Activated CD8-positive, alpha-beta T cell treated with anti-CD3 and anti-CD28 coated beads, Interleukin-2, amount 10 ng/mL, durations not matched to agents 7 days and 5 days (primary cell): ENCODE measurements at places on chromosomes 5 and 9.
A peak's percentile ranks its signal among the peaks of the same experiment; 100 is the strongest.

GRCh38 chr9:137141976-137142936 lies 3.3 kb downstream of the GRIN1 start:
- no peak for DNase-seq

DNA sequence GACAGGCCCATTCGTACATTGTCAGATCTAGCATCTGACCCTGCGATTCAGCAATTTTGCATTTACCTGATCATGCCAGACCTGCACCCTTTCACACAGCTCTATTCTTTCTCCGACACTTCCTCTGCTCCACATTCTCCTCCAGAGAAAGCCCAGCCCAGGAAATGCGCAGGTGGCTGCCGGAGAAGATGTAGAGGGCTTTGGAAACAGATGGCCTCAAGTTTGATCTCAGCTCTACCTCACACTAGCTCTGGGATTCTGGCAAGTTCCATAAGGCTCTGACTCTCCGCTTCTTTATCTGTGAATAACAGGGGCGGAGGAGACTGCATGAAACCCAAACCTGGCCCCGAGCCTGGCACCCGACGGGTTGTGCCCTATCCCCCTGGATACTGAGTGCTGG lies 61.5 kb downstream of the GABBR2 start:
- DNase-seq = no peak

DNA sequence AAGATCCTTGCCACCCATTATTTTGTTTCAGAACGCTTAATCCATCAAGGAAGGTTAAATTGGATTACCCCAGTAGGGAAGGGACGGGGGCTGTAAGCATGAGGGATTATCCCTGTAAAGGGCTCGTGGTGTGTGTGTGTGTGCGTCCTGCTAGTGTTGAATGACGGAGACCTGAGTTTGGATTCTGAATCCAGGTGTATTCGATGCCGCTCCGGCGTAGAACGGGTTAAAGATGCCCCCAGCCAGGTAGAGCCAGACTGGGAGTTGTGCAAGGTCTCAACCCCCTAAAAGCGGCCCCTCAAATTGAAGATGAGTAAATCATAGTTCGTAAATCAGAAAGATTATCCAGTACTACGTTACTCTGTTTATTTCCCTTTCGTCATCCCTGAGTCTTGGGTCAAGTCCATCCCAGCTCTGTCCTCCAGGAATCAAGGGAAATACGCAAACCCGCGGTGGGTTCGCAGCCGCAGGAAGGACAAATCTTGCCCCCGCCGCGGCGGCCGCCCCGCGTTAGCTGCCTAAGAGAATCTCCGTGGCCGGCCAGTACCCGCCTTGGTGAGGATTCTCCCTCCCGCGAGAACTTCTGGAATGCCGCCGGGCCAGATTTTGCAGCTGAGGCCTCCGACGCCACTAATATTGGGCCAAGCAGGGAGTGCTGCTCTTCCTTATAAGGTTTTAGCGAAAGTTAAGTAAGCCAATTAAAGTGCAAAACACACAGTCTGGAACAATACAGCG lies 586 bp upstream of the MTAP start:
- peak; percentile 33 for DNase-seq

DNA sequence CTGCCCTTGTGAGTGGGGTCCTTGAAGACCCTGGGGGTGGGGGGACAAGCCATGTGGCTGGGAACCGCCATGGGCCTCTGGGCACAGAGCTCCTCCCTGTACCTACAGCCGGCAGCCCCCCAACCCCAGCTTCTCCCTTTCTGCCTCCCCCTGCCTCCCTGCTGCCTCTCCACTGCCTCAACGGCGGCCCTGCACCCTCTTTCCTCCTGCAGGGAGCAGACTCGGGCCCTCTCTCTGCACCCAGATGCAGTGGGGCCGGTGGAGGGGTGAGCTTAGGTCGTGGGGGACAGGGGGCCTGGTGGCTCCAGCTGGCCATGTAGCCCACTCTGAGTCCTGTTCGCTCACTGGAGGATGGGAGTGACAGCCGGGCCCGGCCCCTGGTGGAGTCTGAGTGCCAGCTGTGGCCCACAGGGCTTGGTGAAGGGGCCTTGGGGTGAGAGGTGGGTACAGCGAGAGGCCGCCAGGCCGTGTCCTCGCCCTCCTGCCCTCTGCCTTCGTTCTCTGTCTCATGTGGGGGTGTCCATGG lies 139.3 kb upstream of the COL5A1 start:
- DNase-seq = no peak

DNA sequence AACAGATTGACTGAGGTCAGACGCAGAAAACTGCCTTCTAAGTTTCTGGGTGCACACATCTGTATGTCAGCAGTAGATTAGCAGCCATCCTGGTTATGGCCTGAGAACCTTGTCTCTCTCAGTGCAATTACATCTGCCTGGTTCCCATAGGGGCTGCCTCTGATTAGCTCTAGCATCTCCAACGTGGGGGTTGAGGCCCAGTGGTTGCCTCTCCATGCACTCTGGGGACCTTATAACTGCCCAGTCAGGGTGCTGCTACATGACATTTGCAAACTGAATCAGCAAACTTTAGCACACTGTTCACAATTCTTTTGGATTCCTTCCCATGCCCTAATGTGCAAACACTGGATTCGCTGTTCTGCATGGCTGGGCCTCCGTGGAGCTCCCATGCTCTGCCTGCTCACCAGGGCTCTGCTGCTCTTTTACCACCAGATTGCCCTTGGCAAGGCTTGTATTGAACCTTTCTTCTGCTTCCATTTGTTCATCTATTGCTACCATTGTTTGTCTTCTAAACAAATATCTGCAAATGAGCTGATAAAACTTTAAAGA lies 36.2 kb downstream of the SNX18 start:
- DNase-seq = no peak

DNA sequence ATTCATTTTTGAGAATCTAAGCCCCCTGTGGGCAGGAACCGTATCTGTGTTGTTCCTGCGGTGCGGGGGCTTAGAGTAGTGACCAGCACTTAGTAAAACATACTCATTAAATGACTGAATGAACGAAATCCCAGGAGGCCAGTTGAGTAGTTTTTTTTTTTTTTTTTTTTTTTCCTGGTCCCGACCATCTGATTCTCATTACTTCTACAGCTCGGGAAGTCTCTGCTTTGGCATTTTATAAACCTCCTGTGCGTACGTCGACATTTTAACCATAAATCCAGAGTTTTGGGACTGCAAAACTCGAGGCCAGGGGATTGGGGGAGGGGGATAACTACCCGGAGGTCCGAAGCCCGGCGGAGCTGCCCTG lies 31.5 kb upstream of the SPRY4 start:
- DNase-seq = no peak

DNA sequence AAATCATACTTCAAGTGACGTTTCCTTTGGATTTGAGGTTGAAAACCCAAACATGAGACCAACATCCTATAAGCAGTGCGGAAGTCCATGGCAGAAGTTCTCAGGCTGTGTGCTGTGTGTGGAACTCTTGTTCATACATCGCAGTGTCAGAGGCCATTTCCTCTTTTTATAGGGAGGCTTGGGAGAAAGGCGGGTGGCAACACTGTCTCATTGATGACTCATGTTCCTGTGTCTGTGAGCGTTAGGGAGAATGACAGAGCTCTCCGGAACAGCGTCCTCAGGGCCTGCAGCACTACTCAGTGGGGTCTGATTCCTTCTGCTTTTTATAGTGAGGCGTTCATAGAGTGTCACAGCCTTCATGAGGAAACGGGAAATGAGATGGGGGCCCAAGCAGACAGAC lies 98.8 kb upstream of the BASP1 start:
- no peak for DNase-seq

- DNase-seq = no peak
These were observed 71.8 kb downstream of the HMCN2 start for GRCh38 chr9:130337318-130337717.

DNA sequence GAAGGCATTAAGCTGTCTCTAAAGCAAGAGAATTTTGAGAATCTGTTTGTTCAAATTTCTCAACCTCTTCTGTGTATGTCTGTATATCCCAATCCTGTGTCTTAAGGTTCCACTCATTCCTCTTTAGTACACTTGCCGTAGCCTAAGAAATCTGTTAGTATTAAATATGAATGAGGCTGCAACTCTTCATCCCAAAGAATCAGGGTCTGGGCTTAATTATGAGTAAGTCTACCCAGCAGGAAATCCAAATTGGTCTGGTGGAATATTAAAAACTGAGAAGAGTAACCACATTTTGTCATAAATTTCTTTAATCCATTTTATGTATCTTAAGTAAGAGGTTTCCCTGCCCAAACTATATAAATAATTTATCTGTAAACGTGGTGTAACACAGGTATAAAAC lies 1171.2 kb downstream of the CDH12 start:
- no peak for DNase-seq
